KBM-7 (cell line): ENCODE measurements at places on chromosomes 12 and 14.

DNA sequence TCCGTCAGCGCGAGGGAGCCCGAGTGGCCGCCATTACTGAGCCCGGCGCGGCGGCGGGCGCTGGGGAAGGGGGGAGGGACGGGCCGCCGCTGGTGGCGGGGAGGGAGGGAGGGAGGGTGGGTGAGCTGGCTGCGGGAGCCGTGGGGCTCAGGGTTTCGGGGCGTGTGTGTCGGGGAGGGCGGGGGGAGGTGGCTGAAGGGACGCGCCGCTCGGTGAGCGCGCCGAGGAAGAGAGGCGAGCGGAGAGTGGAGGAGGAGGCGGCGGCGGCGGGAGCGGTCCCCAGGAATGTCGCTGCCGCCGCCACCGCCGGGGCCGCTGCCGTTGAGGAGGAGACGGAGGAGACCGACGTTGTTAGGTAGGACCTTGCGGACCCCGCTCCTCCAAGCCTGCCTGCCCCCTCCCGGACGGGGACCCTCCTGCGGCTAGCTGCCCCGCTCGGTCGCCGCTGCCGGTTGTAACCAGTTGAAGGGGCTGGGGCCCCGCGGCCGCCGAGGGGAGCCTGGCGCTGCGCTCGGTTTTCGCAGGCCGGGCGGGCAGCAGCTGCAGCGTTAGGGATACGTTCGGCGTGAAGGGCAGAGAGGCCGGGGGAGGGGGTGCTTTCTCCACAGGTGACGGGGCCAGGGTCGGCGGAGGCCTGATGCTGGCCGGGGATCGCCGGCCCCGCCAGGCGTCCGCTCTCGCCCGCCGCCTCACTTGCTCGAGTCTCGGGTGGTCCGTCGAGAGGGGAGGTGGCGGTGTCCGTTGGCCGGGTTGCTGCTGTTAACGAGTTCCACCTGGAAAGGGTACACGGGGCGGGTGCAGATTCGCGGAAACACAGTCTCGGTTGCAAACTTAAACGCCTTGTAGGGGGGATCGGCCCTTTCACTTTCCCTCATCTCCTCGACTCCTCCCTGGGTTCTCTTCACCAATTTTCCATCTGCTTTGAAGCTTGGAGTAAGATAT, at the start of gene ARHGAP5:
TSS of gene ARHGAP5 (plus strand) at position 224 of the 942 bp plus-strand sequence. CDS start 13,366 bp downstream, outside the sequence.
- DNase-seq = peak; percentile 65

DNA sequence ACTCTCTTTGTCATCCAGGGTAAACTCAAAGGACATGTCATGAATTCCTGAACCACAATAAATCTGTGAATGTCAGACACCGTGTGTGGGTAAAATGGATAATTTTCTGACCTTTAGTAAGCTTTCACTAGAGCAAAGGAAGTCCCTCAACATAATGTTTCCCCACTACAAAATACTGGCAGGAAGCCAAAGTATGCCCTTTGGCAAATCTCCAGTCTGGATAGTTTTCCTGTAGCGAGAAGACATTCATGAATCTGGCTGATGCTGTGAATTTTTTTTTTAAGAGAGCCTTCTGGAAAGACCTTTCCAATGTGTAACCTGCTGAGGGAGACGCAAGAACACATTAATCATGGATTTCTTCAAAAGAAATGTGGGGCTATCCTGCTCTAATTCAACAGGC, 389.6 kb upstream of the DDHD1 start:
- DNase-seq = no peak

- no peak for DNase-seq
These were observed 5.2 kb downstream of the SMARCD1 start for GRCh38 chr12:50090391-50090790.

DNA sequence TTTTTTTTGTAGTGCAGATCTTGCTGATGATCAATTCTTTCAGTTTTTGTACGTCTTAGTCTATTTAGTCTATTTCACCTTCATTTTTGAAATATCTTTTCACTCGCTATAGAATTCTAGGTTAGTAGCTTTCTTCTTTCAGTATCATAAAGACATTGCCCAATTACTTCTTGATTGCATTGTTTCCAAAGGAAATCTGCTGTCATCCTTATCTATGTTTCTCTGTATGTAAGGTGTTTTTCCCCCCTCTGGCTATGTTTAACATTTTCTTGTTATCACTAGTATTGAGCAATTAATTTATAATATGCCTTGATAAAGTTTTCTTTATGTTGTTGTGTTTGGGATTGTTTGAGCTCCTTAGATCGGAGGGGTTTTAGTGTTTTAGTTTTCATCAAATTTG, 171.9 kb downstream of the BMP4 start:
- no peak for DNase-seq

- DNase-seq = no peak
These were observed 712 bp upstream of the FZD10 start for GRCh38 chr12:130161261-130162243.

GRCh38 chr12:65631621-65632111, 192.6 kb upstream of the HMGA2 start:
- no peak for DNase-seq

GRCh38 chr12:94211021-94211420, 62.6 kb downstream of the PLXNC1 start:
- no peak for DNase-seq

GRCh38 chr12:93025145-93026103, 96.3 kb upstream of the EEA1 start:
- peak; percentile 60 for DNase-seq

- DNase-seq = no peak
These were observed 1.1 kb downstream of the PAPLN start for GRCh38 chr14:73238424-73238852.
